ENCODE measurements at places on chromosomes 16 and 17.
A peak's percentile ranks its signal among the peaks of the same experiment; 100 is the strongest.

- DNase-seq, result no peak
These were observed 110.4 kb downstream of the CMIP start for GRCh38 chr16:81554979-81555378.

DNA sequence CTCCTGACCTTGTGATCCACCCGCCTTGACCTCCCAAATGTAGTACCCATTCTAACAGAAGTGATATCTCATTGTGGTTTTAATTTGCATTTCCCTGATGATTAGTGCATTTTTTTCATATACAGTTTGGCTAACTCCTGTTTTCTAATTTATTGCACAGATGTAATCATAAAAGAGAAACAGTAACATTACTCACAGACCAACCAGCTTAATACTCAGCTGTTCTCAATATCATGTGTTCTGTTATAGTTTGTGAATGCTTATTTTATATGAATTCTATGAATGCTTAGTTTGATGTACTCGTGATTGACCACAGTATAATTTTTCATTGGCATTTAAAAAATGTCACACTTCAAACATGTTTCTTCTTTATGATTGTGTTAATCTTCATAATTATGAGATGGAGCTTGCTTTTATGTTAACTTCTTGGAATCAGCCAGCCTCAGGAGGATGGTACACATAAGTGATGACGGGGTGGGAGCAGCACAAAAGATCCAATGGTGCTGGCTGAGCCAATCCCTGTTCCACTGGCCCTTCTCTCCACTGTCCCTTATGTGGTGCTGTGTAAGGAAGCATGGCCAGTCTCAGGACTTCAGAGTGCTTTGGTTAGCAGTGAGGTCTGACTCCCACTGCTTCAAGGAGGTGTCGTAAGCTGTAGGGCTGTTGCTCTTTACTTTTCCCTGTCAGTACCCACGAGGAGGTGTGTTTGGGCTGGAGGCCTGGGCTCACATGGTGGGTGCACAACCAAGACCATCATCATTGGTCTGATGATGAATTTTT lies 191.0 kb downstream of the SPECC1 start:
- DNase-seq, result no peak

- DNase-seq, result peak; percentile 59
These were observed 37.6 kb downstream of the NOS2 start for GRCh38 chr17:27762527-27763305.

DNA sequence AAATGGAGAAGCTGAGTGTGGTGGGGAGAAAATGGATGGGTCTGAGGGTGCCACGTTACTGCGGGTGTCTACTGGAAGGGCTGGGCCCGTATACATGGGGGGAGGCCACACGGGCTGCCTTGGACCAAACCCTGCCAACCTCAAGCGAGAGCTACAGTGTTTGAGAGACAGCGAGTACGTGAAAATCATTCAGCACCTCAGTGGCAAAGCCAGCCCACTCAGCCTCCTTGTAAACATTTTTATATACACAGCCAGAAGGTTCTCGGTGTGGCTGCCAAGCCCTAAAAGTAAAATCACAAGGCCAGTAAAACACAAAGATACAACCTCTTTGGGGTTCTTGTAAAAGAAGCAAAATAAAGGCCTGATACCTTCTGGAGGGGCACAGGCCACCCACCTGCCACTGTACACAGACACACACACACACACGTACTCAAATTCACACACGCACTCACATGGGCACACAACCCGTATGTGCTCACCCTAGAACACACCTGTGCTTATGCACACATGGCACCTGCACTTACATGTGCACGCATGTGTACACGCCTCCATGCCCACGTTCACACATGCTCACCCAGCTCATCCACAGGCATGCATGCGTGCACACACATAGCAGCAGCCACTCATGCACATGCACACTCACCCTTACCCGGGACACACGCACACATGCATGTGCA lies 102.8 kb downstream of the GSG1L start:
- DNase-seq, result no peak

- no peak for DNase-seq
These were observed 94.1 kb downstream of the PRKCB start for GRCh38 chr16:23929856-23930255.

DNA sequence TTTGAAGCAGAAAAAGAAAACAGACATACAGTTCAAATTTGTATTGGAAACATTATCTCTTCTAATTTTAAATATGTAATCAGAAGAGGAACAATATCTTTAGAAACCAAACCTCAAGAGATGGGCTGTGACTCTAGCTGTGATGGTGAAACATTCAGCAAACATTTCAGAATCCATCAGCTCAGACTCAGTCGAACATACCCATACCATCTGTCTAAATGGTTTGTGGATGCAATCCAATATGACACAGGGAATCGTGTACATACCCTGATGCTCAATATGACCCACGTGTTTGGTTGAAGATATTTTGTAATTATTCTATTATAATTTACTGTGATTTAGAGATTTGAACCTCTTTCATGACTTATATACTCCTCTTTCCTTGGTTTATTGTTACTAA lies 665.2 kb upstream of the CDH8 start:
- DNase-seq, result no peak

DNA sequence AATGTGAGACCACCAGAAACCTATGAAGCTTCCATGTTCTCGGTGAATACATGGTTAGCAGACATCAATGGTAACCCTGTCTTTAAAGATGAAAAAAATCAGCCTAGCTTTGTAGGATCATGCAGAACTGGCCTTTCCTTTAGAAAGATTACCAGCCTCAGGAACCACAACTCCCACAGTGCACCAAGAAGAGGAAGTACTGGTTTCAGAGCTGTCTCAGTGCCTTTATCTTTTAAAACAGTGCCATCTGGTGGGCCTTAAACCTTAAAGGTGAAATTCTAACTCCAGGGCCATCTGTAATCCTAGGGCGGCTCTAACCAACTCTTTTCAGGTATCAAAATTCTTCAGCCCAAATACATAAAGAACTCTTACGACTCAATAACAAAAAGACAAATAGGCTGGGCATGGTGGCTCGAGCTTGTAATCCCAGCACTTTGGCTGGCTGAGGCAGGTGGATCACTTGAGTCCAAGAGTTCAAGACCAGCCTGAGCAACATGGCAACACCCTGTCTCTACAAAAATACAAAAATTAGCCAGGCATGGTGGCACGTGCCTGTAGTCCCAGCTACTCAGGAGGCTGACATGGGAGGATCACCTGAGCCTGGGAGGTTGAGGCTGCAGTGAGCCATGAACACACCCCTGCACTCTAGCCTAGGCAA lies 5.4 kb downstream of the ATPAF2 start:
- DNase-seq, result peak; percentile 74

DNA sequence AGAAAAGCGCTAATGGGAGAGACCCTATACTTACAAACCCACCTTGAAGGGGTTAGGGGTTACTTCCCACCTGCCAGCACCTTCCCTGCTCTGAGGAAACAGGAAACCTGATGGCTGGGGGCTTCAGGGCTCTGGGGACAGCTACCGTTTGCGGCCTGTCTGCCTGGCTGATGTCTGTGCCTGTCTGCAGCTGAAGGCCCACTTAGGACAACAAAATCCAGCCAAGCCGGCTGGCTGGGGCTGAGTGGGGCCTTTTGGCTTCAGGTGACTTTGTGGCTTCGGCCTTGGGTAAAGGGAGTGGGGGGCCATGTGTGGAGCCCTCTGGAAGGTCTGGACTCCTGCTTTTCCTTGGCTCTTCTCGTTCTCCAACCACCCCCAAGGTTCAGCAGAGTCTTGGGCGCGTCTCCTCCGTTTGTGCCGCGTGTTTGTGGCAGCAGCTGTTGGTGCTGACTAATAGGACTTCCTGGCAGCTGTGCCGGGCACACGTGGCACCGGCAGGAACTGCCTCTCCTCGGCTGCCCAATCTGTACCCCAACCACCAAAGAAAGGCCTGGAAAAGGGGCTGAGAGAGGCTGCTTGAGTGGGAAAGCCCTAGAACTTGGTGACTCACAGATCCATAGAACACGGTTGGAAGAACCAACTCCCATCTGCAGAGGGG lies 186.7 kb downstream of the MSI2 start:
- DNase-seq, result peak; percentile 85

DNA sequence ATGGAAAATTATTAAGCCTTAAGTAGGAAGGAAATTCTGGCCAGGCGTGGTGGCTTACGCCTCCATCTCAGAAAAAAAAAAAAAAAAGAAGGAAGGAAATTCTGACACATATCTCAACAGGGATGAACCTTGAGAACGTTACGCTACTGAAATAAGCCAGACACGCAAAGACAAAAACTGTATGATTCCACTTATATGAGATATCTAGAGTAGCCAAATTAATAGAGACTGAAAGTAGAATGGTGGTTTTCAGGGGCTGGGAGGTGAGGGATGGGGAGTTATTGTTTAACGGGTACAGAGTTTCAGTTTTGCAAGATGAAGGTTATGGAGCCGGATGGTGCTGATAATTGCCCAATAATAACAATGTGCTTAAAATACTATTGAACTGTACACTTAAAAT lies 16.2 kb upstream of the HNF1B start:
- DNase-seq, result peak; percentile 22

GRCh38 chr16:78298986-78299385 lies 199.5 kb downstream of the WWOX start:
- no peak for DNase-seq

DNA sequence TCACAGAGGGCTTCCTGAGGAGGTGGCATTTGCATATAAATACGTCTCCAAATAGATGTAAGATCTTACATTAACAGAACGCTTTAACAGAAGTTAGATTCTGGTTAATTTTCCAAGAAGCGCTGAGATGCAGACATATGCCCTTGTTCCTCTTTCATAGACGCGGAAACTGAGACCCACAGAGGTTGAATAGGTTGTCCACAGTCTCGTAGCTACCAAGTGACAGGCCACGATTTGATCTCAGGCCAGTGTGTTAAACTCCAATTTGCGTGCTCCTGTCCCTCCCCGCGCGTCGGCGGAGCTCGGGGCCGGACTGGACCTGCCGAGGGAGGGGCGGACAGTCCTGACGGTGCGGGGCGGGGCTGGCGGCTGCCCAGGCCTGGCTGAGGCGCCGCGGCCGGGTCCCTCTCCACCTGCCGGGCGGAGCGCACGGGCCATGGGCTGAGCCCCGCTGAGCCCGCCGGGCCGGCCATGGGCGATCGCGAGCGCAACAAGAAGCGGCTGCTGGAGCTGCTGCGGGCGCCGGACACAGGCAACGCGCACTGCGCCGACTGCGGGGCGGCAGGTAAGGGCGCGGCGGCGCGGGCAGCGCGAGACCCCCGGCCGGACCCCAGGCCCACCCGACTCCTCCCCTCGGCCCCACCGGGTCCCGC lies at the start of gene ADAP2:
Gene ADAP2, plus strand, starts transcription at position 402 of the 653 bp plus-strand sequence. Its CDS starts 70 bp downstream, at position 472.
- DNase-seq, result no peak

DNA sequence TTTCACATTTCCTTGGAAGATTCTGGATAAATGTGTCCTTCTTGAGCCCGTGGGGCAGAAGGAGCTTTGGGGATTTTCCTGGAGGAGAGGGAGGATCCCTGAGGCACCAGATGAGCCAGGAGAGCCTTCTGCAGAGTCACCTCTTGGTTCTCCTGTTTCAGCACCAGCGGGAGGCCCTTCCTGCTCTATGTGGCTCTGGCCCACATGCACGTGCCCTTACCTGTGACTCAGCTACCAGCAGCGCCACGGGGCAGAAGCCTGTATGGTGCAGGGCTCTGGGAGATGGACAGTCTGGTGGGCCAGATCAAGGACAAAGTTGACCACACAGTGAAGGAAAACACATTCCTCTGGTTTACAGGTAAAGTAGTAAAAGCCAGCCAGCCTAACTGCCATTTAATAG lies 77.1 kb downstream of the ARSG start:
- no peak for DNase-seq

GRCh38 chr17:28749516-28750177 lies 5.8 kb downstream of the TRAF4 start:
- DNase-seq, result no peak

- no peak for DNase-seq
These were observed 13.2 kb upstream of the SLC7A5 start for GRCh38 chr16:87882436-87883019.

- DNase-seq, result no peak
These were observed 41.7 kb downstream of the ANKRD11 start for GRCh38 chr16:89448656-89449055.

- no peak for DNase-seq
These were observed 15.0 kb downstream of the USP31 start for GRCh38 chr16:23134274-23134673.

GRCh38 chr16:75660321-75660720 lies 12.7 kb downstream of the TERF2IP start:
- DNase-seq, result no peak

- DNase-seq, result no peak
These were observed 20.2 kb downstream of the NGFR start for GRCh38 chr17:49515196-49515770.

GRCh38 chr17:17904166-17905035 lies 67.6 kb upstream of the SREBF1 start:
- DNase-seq, result no peak

- DNase-seq, result no peak
These were observed 34.2 kb upstream of the ZNF469 start for GRCh38 chr16:88348377-88349152.

DNA sequence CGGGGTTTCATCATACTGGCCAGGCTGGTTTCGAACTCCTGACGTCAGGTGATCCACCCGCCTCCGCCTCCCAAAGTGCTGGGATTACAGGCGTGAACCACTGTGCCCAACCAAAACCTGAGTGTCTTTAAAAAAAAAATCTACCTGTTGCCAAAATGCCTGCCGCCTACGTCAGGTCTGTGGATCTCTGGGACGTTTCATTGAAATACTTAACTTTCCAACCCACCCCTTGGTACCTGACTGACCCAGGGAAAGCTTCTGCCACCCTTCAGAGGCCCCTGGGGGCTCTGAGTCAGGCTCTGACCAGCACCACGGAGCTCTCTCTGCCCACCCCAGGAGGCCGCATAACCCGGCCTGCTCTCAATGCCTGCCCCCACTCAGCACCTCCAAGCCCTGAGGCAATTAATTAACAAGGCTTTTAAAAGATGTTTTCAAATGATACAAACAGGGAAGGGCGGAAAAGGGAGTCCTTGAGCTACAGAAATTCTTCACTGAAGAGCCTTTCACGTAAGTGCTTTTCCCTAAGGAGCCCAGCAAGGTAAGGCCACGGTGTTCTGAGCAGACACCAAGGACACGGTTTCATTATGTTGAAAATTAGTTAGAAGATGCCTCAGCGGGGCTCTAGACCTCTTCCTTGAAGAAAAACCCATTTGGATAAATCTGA lies 29.3 kb upstream of the GSG1L start:
- DNase-seq, result no peak

DNA sequence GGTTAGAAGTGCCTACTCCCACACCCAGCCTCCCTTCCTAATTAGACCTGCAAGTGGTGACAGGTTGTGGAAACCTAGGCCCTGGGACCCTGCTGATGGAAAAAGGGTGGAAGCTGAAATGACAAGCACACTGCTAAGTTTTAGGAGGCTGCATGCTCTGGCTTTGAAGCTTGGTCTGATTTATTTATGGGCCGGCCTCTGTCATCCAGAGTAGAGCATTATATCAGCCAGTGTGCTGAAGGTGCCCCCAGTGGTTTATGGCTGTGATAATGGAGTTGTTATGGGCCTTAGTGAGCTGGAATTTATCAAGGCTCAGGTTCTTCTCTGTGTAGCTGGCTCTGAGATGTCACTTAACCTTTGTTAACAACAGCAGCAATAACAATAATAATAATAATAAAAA lies 142.6 kb downstream of the UTP18 start:
- DNase-seq, result no peak

GRCh38 chr17:79873583-79873982 lies 34.3 kb upstream of the CBX4 start:
- DNase-seq, result no peak

- DNase-seq, result no peak
These were observed 20.3 kb downstream of the XPO6 start for GRCh38 chr16:28191364-28191960.

GRCh38 chr17:73210002-73210678 lies 17.3 kb downstream of the COG1 start:
- no peak for DNase-seq

- DNase-seq, result peak; percentile 68
These were observed 66.6 kb upstream of the RPH3AL start for GRCh38 chr17:419073-419735.

GRCh38 chr17:43940630-43941029 lies 1.6 kb downstream of the PPY start:
- DNase-seq, result peak; percentile 46

Data from activated naive CD4-positive, alpha-beta T cell treated with anti-CD3 and anti-CD28 coated beads for 36 hours (primary cell).